Large intestine (tissue), 12 donors: ENCODE measurements at places on chromosomes 5 and 9.
A peak's percentile ranks its signal among the peaks of the same experiment; 100 is the strongest.

GRCh38 chr9:94907264-94907936 lies 180.9 kb downstream of the AOPEP start:
- DNase-seq = no peak

DNA sequence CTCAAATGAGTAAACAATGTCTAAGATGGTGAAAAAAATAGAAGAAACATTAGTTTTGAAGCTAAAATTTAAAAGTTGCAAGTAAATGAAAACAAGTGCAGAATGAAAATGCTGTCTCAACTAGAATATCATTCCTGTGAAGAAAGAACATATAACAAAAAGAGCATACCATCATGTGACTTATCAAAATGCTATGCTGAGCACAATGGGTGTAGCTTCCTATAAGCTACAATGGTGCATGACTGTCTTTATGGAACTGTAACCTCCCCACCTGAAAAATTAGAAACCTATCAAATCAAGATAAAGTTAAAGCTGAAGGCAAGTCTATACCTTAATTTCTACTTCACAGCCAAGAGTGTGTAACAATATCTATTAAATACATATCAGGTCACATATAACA lies 192.0 kb downstream of the AP3B1 start:
- DNase-seq = no peak

DNA sequence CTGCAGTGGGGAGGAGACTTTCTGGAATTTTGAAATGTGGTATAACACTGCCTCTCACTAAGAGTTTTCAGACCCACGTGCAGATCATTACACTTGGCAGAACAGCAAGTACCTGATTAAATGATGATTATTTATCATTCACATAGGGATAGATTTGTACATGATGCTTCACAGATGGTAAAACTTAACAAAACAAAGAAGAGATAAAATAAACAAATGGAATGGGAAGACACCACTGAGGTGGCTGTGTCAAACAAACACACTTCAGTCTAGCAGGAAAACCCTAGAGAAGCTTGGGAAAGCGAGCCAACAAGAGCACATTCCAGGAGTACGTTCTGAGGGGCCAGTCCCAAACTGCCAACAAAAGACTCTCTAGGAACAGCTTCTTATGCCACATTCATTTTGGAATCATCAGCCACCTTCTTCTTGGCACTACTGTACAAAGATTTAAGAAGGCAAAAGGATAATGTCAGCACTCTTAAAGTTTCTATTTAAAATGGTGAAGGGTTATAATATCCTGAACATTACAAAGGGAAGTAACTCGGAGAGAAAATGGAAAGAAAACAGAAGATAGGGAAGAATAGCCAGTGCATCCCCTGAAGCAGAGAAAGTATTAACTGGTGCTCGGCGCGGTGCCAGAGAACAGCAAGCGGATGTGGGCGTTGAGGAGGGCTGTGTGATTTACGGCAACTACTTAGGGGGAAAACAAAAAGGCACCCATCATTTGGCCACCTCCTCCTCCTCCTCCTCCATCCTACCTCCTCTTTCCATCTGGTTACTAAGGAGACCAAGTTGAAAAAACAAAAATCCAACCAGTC lies 1.6 kb downstream of the MED27 start:
- peak; percentile 4 for DNase-seq

DNA sequence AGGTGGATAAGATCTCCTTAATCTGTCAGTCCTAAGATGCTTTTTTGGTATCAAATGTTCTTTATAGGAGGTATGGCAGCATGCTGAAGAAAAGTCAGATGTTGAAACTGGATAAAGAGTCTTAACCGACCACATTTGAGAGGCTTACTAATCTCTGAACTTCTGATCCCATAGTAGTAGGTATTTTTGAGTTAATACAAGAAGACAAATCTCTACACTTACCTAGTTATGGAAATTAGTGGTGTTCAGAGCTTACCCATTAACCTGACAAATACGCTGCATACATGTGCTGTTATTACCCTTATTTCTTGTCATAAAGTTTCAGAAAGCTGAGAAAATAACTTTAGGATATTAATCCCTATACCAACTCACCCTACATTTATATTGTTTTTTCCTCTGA lies 83.0 kb downstream of the ISL1 start:
- DNase-seq = no peak

DNA sequence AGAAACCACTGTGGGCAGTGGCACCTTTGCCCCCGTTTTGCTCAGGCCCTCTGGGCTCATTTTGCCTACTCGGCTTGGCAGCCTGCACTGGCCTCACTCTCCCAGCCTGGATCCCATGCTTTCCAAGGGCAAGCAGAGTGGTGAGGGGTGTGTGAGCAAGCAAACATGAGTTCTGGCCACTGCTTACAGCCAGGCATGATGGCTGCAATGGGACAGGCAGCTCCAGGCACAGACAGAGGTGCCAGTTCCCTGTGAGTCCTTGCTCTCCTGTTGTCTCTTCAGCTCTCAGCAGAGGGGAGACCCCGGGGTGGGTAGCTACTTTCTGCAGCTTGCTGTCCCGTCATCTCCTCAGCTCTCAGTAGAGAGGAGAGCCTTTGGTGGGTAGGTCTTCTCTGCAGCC lies 35.2 kb upstream of the TYRP1 start:
- DNase-seq = no peak

- no peak for DNase-seq
These were observed 42.8 kb upstream of the NR4A3 start for GRCh38 chr9:99778836-99779235.

- no peak for DNase-seq
These were observed 68.9 kb downstream of the WDR41 start for GRCh38 chr5:77423022-77423750.

GRCh38 chr5:60453186-60453976 lies 246.6 kb downstream of the DEPDC1B start:
- no peak for DNase-seq

GRCh38 chr5:147949711-147950573 lies 43.6 kb upstream of the C5orf46 start:
- peak; percentile 22 for DNase-seq

DNA sequence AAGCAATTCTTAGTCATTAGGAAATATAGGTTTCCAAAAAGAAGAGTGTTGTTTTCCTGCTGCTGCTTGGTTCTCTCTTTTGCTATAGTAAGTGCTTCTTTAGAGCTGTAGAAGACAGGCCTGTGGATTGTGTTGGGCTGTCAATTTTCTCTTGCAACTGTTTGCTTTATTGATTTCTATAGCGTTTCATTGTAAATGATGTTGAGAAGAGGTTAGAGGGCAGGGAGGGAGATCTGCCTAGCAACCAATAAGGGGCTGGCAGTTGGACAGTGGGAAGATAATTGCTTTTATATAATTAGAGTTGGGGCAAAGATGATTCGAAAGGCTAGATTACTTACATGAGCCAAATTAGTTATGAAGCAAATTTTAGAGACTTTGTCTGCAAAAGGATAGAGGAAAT lies 11.1 kb downstream of the UNC13B start:
- DNase-seq = no peak

GRCh38 chr9:33133186-33133585 lies 34.0 kb downstream of the B4GALT1 start:
- no peak for DNase-seq

GRCh38 chr9:116027096-116027495 lies 126.5 kb upstream of the PAPPA start:
- no peak for DNase-seq

DNA sequence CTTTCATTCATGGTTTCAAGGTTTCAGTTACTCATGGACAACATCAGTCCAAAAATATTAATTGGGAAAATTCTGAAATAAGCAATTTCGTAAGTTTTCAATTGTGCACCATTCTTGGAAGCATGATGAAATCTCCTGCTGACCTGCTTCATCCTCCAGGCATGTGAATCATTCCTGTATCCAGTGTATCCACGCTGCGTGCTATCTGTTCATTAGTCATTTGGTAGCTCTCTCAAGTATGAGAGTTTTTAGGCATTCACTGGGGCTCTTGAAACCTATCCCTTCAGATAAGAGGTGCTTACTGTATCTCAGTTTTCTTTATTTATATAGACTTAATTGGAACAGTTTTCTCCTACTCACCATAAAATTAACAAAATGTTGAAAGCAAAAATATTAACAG lies 293.0 kb downstream of the CDH12 start:
- no peak for DNase-seq

DNA sequence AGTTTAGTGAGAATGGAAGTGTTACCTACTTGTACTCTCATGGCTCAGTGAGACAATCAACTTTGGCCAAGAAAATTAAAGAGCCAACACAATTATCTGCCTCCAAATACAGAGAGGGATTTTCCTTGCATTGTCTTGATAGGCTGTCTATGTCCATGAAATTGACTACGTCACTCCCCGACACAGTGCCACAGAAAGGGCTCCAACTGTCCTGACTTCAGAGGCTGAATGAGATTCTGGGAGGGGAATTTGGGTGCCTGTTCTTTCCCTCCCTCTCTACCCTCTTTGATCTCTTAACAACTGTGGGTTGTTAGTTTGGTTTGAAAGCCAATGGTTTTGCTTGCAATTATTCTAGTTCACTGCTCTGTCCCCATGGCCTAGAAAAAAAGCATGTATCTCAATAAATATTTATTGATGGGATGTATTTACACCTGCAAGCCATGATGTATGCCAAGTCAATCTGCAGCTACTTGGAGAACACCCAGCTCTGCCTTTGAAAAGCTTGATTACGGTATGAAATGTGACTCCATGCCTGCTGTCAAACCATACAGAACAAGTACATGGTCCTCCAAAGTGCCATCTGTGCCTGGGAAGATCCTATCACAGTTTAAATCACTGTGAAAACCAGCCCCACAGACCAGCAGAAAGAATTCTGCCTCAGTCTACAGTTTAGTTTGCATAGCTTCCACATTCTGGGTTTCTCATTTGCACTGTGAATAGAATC lies 37.3 kb downstream of the CAPSL start:
- no peak for DNase-seq

DNA sequence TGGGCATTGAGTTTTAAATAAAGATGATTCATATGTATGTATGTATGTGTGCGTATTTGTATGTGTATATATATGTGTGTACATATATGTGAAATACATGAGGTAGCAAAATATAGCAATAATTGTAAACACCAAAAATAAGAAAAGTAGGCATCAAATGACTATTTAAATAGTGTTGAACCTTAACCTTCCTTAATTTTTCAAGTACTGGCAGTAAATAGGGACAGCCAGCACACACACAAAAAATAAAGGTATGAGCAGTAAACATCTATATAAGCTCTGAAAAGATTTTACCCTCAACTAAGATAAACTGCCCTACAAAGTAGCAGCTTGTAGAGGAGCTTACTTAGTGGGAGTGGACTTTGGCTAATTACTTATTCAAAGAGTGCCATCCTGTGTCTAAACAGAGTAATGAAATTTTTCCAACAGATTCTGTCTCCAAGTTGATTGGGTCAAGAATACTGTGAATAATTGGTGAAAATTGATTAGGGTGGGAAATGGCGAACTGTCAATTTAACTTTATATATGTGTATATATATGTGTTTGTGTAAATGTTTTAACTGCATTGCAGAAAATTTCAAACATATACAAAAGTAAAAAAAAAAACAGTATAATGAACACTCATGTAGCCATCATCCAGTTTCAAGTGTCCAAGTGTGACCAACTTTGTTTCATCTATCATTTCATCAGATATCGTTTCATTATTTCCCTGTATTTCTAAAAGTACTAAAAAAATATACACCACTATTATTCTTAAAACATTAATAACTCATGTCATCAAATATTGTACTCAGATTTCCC lies 2.0 kb upstream of the ADAMTS6 start:
- peak; percentile 55 for DNase-seq

DNA sequence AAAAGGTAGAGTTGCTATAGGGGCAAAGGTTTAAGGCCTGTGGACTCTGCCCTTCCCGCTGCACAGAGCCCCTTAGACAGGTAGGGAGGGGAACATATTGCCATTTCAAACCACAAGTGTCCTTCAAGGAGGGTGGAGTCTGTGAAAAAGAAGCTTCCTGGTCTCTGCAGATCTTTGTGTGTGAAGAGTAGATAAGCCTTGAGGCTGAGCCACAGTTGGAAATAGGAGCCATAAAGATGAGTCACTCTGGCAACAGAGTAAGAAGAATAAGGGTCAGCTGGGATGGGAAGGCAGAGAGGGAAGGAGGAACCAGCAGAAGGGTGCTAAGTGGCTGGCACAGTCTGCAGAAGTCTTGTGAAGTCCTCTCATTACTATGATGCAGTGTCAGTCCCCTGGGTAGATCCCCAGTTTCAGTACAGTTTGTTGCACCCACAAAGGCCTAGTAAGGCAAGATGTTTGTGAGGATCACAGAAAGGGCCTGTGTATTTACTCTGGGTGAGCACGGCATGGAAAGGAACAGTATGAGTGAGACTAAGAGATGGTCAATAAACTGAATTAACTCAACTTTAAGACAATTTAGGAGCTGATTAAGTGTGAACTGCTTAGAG lies 18.1 kb downstream of the GRXCR2 start:
- peak; percentile 99 for DNase-seq

DNA sequence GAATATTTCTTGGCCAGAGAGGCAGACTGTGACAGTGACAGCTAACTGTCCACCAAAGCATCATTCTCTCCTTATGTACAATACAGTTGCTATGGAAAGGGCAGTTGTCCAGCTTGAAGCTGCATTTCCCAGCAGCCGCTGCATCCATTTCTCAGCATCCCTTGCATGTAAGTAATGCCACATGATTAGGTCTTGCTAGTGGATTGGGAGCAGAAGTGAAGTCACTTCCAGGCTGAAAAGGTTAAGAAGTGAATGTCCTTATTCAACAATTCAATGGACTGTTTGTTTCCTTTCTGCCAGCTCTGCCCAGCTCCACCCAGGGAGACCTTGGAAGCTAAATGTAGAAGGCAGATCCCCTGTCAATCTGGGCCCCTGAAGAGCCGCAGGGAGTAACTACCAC lies 26.1 kb upstream of the RETREG1 start:
- no peak for DNase-seq

DNA sequence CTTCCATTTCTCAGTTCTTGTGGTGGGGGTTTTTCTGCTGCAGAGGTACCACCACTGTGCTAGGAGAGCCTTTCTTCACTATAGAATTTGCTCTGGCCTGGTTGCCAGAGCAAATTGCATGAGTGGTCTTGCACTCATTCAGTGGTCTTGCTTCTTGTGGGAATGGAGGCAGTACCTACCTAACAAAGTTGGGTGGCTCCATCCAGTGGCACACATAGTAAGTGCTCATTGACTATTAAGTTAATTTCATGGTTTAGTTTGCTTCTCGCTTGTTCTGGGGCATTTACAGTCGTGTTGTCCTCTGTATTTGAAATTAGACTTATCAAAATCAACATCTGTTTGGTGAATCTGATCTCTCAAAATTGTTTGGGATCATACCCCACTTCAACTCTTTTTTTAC lies 23.0 kb downstream of the SLC28A3 start:
- no peak for DNase-seq

- no peak for DNase-seq
These were observed 59.1 kb downstream of the GALNT12 start for GRCh38 chr9:98866435-98867102.

DNA sequence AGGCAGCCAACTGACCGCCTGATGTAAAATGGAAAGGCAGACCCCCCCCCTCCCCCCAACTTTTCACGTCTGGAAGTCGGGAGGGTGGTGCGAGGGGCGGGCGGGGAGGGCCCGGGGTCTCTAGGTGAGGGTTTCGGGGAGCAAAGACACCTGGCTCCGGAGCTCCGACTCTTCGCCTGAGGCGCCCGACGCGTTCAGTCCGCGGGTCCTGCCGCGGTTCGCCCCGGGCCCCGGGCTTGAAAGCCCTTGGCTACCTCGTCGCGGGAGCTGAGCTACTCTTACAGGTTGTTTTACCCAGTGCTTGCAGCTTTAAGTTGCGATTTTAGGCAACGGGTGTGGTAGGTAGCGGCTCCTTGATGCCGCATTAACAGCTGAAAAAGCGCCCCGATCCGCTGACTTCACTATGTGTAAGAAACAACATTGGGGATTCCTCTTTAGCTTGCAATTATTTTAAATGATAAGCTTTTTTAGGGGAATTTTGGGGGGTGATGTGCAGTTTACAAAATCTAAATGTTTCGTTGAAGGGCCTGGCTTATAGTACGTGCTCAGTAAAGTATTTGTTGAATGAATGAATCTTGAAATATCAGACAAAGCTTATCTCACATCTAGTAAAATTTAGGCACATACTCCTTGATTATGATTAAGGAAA lies 722 bp downstream of the CDC42SE2 start:
- DNase-seq = peak; percentile 49
